ENCODE measurements at places on chromosomes 4 and X.

DNA sequence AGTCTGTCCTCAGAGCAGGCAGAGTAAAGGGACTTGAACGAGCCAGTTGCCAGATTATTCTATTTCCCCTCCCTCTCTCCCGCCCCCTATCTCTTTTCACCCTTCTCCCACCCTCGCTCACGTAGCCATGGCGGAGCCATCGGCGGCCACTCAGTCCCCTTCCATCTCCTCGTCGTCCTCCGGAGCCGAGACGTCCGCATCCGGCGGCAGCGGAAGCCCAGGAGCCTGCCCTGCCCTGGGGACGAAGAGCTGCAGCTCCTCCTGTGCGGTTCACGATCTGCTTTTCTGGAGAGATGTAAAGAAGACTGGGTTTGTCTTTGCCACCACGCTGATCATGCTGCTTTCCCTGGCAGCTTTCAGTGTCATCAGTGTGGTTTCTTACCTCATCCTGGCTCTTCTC is 106.2 kb upstream of the SMAD1 start:
- DNase-seq: no peak

GRCh38 chrX:13754765-13755164 is 20.2 kb downstream of the OFD1 start:
- no peak for DNase-seq

DNA sequence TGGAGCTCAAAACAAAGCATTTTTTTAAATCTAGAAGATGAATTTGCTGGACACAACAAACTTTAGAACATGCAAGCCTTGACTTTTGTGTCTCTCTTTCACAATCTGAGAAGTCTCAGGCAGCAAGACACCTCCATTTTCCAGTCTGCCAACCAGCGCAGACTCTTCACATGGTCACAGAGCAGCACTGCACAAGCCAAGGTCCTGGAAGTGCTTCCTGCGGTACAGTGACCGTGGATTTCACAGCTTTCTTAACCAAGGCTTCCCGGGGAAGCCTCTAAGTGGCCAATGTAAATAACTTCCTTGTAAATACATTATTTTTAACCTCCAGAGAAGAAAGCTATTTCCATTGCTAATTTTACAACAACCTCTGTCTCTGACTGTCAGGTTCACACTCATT is 31.2 kb downstream of the ZNF827 start:
- no peak for DNase-seq

DNA sequence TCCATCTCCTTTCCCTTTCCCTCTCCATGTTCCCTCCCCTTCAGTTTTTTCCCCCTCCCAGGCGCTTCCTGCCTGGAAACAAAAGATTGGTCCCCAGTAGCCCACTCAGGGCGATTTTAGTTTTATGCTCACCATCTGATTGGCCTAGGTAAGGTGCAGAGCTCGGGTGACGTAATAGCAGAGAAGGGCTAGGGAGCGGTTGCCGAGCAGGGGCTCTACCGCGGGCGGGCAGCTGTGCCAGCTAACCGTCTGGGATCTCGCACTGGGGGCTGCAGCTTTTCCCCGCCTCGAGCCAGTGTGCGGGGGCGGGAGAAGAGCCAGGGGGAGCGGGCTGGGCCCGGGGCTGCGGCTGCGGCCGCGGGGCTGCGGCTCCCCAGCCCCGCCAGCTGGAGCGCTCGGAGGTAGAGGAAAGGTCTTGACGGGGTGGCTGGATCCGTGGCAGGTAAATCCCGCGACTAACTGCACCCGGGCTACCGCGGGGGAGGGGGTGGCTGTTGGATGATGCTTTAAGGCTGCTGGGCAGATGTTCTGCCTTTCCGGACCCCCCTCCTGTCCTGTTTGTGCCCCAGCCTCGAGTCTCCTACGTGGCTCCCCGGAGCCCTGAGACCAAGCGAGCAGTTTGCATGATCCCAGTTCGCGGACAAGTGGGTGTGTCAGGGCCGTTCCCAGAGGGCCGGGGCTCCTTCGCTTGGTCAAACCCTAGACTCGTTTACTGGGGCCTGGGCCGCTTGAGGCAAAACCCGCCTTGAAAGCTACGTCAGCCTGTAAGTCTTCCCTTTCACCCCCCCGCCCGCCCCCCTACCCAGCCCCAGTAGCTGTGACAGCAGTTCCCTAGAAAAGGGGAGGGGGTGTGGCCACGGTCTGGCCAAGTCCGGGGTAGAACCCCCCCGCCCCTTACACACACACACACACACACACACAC is at the start of gene PAK3:
TSS of gene PAK3 (plus strand) at position 218 of the 922 bp plus-strand sequence. CDS start 26,913 bp downstream, outside the sequence.
- peak; percentile 85 for DNase-seq

DNA sequence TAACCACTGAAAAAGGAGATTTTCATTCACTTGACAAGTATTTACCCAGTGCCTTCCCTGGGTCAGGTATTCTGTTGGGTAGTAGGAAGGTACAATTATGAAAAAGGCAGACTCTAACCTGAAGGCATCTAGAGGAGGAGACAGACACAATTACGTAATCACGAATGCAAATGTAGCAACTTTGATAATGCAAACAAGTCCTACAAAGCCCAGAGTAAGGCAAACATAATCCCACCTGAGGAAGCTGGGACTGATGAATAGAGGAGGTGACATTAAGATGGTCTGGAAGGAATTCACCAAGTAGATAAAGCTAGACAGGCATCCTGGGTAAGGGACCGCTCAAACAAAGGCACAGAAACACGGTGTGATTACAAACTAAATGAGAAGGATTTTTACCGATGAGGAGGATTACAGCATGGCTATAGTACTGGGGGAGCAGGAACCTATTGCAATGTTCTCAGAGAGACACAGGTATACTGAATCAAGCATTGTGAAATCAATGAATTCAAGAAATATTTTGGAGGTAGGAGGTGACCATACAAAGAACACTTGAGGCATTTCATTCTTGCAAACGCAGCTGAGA is 37.1 kb downstream of the TMEM150C start:
- no peak for DNase-seq

- DNase-seq: peak; percentile 45
These were observed 137.7 kb downstream of the ARX start for GRCh38 chrX:24877854-24878650.

DNA sequence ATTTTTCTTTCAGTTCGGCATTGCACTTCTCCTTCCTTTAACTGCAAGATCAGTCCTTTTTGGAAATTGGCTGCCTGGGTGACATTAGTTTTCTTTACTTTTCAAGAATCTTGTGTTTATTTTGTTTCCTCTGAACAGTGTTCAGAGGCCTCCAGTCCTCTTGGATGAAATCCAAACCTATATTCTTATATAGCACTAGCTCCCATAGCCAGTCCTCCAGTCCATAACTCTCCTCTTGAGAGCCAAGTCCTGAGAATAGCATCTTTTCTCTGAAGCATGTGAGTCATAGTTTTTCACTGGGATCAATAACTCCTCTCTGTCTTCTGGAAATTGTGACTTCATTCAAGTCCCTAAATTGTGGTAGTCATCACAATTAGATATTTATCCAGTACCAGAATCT is 357.5 kb downstream of the RAPGEF2 start:
- DNase-seq: no peak

DNA sequence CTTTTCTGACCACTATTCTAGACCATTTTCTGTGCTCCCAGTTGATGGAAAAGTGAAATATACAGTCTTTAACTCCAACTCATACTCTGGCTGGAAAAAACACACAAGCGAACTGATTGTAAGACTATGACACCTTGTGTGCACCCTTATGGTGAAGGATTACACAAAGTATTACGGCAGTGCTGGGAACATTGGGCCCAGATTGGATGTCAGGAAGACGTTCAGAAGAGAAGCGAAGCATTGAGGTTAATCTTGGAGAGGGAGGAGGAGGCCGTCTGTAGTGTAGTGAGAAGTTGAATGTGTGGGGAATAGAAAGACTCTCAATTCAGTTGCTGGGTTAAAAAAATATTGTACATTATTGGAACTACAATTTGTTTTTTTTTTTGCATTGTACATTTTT is 50.0 kb downstream of the GRIA2 start:
- DNase-seq: no peak

DNA sequence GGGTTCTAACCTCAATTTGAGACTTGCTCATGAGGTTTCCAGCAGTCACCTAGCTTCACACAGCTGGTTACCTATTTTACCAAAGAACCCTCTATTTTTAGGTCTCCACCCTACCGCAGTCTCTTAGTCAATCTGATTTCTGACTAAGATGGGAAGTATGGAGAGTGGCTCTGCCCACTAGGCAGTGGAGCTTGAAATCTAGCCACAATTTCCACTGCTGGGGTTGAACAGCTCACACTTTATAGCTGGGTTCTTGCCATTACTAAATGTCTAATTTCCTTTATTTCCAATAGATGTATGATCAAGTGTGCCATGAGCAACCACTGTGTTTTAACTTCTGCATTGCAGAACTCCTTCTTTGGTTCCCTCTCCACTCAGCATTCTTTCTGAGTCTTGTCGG is 43.1 kb downstream of the GASK1B start:
- DNase-seq: no peak

DNA sequence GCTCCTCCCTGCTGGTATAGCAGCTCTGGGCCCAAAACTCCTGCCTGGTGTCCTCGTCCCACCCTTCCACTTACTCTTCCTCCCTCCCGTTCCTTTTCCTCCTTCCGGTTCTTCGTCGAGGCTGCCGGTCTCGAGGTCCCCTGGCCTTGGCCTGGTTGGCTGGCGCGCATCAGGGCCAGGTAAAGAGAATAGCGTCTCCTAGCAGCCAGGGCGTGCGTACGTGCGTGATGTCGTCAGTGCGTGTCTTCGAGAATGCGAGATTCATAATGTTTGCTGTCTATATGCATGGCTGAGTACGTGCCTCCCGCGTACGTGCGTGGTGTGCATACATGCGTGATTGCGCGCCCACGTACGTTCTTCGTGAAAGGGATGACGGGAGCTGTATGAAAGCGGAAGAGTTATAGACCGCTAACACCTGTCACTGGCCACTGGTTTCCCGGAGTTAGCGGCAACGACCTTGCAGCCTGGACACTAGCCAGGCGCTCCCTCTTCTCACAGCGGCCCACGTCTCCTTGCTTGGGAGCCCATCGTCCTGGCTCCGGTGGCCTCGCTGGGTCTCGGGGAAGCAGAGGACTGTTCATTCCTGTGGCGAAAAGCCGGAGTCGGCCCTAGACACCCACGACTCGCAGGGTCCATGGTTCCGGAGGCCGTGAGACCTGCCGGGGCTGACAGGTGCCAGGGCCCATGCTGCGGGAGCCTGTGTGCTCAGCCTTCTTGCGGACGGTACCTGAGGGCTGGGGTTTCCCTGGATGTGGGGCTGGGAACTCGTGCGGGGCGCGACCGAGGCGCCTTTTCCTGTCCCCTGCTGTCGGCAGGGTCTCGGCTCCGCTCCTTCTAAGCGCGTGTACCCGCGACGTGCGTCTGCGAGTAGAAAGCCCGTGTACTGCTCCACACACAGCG is at the start of gene EOLA1:
TSS of gene EOLA1 (plus strand) at position 392 of the 900 bp plus-strand sequence. CDS start 4,619 bp downstream, outside the sequence.
- DNase-seq: peak; percentile 85

GRCh38 chr4:162117051-162117450 is 46.7 kb downstream of the FSTL5 start:
- no peak for DNase-seq

DNA sequence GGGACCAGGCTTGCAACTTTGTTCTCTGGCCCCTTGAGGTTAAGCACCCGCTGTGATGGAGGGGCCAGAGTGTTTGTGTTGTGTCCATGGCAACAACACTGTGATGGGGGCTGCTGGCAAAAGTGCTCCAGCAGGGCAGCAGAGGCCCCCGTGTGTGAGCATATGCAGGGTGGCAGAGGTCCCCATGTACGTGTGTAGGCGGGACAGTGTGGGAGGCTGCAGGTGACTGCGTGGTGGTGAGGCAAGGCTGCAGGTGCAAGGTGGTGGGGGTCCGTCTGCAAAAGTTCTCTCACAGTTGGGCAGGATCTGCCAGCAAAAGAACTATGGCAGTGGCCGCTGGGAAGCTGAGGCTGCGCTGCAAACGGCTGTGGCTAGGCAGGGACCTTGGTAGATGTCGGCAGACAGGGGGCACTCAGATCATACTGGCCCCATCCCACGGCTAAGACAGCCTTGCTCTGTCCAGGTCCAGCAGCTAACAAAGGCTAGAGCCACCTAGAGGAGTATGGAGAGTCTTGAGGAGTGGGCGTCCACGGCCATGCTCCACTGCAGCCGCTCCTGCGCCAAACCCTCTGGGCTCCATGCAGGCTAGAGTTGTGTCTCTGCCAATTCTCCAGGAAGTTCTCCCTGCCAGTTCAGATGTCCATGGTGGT is 46.8 kb upstream of the PASD1 start:
- no peak for DNase-seq

GRCh38 chrX:830532-830931 is 199.9 kb downstream of the SHOX start:
- no peak for DNase-seq

DNA sequence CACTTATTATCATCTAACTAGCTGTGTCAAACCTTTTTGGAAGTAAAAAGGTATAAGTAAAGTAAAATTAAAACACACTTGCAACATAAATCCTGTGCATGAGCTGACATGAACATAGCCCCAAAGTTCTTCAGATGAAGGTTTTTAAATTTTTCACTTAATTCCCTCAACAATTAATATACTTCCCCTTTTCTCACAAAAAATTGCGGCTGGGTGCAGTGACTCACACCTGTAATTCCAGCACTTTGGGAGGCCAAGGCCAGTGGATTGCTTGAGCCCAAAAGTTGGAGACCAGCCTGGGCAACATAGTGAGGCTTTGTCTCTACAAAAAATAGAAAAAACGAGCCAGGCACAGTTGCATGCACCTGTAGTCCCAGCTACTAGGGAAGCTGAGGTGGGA is 16.8 kb downstream of the RASGEF1B start:
- DNase-seq: no peak

DNA sequence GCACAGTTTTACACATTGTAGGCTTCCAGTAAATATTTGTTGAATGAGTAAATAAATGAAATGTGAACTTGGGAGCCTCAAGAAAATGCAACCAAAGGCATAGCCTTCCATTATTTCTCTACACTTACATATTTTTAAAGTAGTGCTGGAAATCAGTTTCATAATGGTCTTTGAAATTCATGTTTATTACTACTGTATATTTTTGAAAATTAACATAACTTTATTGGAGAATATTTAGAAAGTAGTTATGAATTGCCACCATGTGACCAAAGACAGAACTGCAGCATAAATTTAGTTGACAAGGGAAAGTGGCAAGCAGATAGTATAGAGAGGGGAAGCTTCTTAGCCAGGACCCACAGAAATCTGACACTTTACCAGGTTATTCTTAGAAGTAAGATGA is 6.4 kb downstream of the TCEAL8 start:
- DNase-seq: no peak

GRCh38 chrX:65871671-65872311 is 168.1 kb downstream of the VSIG4 start:
- no peak for DNase-seq

GRCh38 chrX:45716750-45717149 is 516.1 kb upstream of the DIPK2B start:
- DNase-seq: no peak

GRCh38 chrX:56572975-56573374 is 9.5 kb downstream of the UBQLN2 start:
- DNase-seq: no peak

DNA sequence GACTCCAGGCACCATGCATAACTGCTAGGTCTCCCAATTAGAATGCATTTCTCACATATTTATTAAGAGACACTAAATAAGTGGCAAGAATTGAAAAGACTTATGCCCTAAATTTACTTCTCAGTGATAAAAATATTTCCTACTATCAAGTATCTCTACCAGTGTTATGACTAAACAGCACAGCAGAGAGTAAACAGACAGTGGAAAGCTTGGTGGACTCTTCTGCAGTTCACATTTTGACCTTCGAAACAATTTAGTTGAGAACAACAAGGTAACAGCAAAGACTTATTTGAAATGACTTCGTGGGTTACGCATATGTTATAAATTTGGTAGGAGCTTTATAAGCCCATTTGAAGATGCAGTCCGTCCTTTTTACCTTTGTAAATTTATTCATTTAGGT is 16.3 kb upstream of the MAML3 start:
- DNase-seq: no peak

GRCh38 chr4:179624768-179625181 is 2182.5 kb upstream of the AGA start:
- no peak for DNase-seq

GRCh38 chr4:20370274-20370673 is 118.6 kb downstream of the SLIT2 start:
- DNase-seq: no peak
